ENCODE measurements at places on chromosomes 7 and 10.

DNA sequence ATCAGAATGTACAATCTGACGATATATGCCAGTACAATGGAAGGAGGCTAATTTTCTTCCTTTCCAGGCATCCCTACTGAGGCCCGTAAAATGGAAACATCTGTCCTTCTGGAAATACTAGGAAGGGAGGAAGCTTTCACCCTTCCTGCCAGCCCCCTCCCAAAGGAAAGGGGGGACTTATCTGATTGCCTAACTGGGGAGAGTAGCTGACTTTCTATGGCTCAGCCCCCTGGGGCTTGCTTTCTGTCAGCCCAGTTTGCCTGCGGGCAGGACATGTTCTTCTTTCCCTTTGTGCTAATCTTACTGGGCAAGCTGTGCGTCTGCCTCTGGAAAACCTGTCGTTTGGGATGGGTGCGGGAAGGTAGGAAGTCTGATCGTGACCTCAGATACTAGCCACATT is 508.9 kb downstream of the SUGCT start:
- DNase-seq, result no peak

GRCh38 chr7:127655720-127656119 is 3.7 kb downstream of the SND1 start:
- DNase-seq, result no peak

- DNase-seq, result no peak
Observed at GRCh38 chr7:42476255-42476654, 239.2 kb upstream of the GLI3 start.

GRCh38 chr7:54664235-54665228 is 94.5 kb downstream of the SEC61G start:
- peak; percentile 62 for DNase-seq

DNA sequence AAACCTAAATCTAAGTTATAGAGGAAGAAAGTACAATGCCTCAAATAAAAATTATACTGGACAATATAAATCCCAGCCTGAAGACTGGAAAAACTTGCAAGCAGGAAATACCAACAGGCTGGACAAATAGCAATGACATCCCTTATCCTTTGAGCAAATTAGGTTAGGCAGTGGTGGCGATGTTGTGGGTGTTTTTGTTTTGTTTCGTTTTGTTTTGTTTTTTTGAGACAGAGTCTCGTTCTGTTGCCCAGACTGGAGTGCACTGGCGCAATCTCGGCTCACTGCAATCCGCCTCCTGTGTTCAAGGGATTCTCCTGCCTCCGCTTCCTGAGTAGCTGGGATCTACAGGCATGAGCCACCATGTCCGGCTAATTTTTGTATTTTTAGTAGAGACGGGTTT is 57.3 kb upstream of the TES start:
- DNase-seq, result no peak

All from upper lobe of left lung (tissue), 6 donors.